Motor neuron (in vitro differentiated cells): ENCODE measurements at places on chromosomes 6 and 20. TPM values are rescaled to one million over a fixed set of nuclear protein-coding genes. Genes with fewer than 3 reads are reported as not detected.
A peak's percentile ranks its signal among the peaks of the same experiment; 100 is the strongest.

DNA sequence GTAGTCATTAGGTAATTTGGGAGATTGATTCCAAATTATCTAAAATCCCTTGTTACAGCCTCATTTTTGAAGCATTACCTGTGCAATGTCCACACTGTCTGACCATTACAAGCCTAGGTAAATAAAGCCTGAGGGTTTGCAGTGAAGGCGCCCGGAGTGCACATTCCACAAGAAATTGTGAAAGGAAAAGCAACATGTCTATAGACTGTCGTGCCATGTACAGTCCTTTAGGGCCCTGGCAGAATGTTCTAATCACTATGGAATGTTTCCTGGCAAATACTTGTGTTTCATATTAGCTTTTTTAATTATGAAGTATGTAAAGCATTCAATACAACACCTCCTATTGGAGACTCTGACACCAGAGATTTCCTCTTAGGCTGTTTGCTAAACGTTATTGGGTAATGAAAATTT lies 28.9 kb downstream of the PREP start:
- ATAC-seq = no peak

HLA-DPA1 gene
- total RNA-seq = 0.38 and 0.41 TPM in 2 replicates

DNA sequence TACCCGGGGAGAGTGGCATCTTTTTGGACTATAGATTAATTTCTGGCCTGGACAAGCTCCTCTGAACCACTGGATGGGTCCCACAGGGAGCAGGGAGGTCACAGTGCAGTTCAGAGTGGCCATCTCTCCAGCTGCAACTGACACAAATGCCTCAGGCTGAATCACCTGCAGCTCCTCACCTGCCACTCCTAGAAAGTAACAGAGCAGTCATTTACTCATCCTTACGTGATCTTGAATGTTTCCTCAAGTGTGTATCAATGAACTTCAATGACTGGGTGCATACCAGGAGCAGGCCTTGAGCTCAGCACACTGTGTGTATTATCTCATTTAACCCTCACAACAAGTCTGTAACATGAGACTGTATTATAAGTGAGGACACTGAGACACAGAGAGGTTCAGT lies 40.0 kb upstream of the SIRPG start:
- ATAC-seq = no peak

SIRPB1 gene
- 0.14 and 0.21 TPM in 2 replicates for total RNA-seq

CLDN20 gene
- 0.76 and 1.8 TPM in 2 replicates for total RNA-seq

DNA sequence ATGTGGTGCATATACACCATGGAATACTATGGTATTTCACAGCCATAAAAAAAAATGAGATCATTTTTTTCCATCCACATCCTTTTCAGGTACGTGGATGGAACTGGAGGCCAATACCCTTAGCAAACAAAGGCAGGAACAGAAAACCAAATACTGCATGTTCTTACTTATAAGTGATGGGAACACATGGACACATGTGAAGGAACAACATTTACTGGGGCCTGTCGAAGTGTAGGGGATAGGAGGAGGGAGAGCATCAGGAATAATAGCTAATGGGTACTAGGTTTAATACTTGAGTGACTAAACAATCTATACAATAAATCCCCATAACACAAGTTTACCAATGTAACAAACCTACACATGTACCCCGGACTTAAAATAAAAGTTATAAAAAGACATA lies 30.5 kb downstream of the CCN2 start:
- no peak for ATAC-seq

DNA sequence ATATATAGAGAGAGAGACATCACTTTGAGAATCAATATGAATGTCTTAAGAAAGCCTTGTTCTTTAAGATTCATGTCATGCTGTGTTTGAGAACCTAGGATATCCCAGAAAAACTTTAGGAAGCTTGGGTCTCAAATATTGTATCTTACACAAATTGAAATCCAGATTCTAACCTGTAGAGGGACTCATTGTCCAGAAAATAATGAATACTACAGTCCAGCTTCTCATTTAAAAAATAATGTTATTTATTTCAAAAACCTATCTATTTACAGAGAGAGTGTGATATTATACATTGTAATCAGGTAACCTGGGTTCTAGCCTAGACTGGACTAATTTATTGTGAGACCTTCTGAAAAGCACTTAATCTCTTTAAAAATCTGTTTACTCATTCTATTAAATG lies 4.2 kb downstream of the RFX6 start:
- no peak for ATAC-seq

PDYN gene
- 0.09 TPM in 1 of 2 replicates, not detected in the other for total RNA-seq

DNA sequence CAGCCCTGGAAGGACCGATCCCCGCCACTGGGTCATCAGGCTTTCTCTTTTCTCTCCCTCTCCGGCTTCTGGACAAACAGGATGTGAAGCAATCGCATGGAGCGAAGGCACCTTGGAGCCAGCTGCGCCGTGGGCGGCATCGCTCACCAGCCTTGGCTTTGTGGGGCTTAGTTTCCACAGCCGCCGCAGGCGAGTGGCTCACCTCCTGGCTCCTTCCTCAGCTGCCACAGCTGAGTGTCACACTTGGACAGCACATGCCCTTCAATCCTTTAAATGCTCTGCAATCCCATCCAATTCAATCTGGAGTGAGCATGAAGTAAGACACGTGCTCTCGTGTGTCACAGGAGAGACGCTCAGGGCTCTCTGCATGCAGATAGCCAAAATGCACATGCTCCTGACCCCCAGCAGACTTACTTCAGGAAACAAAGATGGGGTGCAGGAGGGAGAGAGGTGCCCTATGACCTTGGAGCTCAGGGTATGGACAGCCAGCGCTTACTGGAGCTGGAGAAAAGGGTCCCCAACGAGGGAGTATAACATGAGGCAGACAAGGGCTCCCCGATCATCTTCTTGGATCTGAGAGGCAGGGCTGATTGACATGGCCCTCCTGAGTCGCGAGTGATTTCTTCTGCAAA lies 70.9 kb downstream of the BMP7 start:
- peak; percentile 90 for ATAC-seq

DNA sequence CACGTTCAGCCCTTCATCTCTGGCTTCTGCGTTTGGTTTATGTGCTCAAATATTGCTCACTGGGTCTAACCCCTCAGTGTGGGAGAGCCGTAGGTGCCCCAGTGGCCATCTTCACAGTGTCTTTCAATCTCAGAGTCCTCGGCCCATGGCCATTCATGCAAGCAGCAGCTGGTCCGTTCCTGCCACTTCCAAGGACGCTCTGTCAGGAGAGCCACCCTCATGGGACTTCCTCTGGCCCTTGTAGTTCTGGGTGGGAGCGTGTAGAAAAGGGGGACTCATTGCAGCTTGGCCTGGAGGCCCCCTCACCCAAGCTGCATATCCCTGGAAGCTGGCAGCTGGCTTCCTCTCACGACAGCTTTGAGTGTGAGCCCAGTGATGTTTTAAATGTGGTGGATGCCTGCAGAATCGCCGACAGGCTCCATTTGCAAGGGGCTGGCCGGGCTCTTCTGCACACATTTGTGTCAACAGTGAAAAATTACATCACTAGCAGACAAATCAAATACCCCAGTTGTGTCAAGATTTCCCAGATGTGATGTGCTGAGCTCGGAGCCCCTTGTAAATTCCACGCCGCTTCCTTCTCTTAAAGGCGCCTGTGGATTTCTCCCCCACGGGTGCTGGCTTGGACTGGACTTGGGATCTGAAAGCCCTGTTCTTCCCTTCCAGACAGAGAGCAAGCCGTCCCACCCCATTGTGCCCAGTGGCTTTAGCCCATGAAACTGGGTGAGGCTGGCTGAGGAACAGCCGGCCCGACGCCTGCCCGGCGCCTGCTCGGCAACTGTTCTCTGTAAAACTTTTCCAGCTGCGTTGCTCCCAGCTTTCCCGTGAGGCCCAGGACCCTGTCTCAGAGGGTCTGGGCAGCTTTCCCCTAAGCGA lies 360.1 kb downstream of the TAF4 start:
- ATAC-seq = peak; percentile 71

FOXQ1 gene
- total RNA-seq = not detected in 2 replicates

- no peak for ATAC-seq
Measured at GRCh38 chr6:43376551-43376981, 7.1 kb upstream of the ZNF318 start.

TRIM31 gene
- 0.30 and 0.59 TPM in 2 replicates for total RNA-seq

DNA sequence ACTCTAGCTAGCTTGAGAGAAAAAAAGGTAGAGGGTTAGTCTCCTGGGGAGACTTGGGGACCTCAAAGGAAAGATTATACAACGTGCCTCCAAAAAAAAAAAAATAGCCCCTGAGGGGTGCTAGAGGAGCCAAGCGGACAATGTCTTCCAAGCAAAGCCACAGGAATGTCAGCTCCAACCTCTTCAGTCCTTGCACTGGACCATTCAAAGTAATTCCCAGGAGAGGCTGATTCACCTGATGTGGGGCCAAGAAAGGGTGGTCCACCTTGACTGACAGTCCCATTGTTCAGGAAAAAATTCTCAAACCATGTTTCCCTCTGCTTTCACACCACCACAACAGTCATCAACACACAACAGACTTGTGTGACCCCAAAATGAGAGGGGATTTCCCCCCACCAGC lies 30.7 kb downstream of the ASIP start:
- peak; percentile 8 for ATAC-seq

GRCh38 chr6:168160506-168161370 lies 81.7 kb upstream of the FRMD1 start:
- no peak for ATAC-seq

FAM83B gene
- total RNA-seq = 0.19 TPM in 1 of 2 replicates, not detected in the other

- no peak for ATAC-seq
Measured at GRCh38 chr6:11212664-11213063, 19.8 kb downstream of the NEDD9 start.

ELOVL2 gene
- total RNA-seq = 6.1 and 7.9 TPM in 2 replicates

DNA sequence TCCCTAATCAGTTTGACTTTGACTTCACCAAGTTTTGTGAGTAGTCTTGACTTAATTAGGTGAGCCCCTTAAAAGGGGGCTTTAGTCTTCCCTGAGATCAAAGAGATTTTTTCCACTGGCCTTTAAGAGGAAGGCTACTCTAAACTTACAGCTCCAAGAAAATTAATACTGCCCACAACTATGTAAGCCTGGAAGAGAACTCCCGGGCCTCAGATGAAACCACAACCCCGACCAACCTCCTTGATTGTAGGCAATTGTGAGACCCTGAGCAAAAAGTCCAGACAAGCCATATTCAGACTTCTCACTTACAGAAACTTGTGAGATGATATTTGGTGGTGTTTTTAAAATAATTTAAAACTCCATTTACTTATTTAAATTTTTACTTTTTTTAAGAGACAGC lies 18.1 kb downstream of the SNX3 start:
- ATAC-seq = no peak

DNA sequence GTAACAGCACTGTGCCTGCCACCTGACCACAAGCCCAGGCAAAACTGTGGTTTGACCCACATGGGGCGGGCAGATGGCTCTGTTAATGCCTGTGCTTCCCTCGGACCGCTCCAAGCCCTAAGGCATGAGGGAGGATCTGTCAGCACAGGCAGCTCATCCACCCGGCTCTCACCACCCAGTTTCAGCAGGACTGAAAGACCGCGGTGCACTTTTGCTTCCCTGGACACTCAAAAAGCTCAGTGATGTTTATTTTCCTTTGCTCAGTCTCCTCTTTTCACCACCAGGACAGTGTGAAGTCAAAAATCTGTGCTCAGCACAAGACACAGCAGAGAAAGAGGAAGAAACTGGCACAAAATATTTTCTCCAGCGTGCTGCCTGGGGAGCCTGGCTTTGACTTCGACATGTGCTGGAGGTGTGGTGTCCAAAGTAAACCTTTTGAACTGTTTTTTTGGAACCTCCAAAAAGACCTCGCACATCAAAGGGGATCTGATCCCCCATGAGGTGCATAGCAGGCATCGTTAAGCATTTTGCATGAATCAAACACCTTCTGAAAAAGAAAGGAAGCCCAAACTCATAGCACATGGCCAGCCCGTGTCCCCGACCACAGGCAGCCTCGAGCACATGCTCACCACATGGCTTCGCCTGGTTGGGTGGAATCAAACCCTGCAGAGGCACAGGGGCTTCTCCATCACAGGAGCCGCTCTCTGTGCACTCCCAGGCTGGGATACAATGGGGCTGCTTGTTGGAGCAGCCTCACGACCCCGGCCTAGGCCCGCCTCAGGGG lies 441.7 kb upstream of the JARID2 start:
- ATAC-seq = peak; percentile 56

- ATAC-seq = no peak
Measured at GRCh38 chr20:4998160-4998651, 3.1 kb downstream of the SLC23A2 start.

SRF gene
- 10.6 and 13.5 TPM in 2 replicates for total RNA-seq

GRCh38 chr6:101845621-101846020 lies 452.1 kb downstream of the GRIK2 start:
- no peak for ATAC-seq

PRRC2A gene
- total RNA-seq = 76.3 and 105 TPM in 2 replicates

GRCh38 chr20:18588574-18588933 lies 700 bp downstream of the DTD1 start:
- ATAC-seq = peak; percentile 28

EYA2 gene
- total RNA-seq = 0.73 and 7.5 TPM in 2 replicates

TSBP1 gene
- 0.19 TPM in 1 of 2 replicates, not detected in the other for total RNA-seq

MAS1L gene
- total RNA-seq = 0.25 TPM in 1 of 2 replicates, not detected in the other

GRCh38 chr6:113110211-113110610 lies 746.9 kb upstream of the MARCKS start:
- ATAC-seq = no peak

POPDC3 gene
- 1.8 and 2.3 TPM in 2 replicates for total RNA-seq

ZNF391 gene
- total RNA-seq = 4.0 and 4.8 TPM in 2 replicates

TPX2 gene
- total RNA-seq = 1.1 and 1.6 TPM in 2 replicates

GRCh38 chr6:170162011-170162774 lies 128.7 kb downstream of the DLL1 start:
- no peak for ATAC-seq
